ENCODE measurements at places on chromosomes 6 and 20.

DNA sequence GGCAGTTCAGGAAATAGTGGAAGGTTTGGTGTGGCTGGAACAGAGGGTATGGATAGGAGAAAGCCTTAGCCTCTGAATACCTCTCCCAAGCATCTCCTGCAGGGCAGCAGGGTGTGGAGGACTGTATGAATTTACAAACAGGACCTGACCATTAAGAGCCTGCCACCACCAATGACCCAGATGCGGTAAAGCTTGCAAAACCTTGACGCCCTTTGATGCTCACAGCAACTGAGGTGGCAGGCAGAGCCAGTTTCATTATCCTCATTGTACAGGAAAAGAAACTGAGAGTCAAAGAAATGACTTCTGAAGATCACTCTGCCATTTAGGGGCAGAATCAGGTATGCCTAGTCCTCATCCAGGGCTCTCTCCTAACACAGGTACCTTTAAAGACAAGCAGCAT lies 2.4 kb downstream of the HM13 start:
- DNase-seq = no peak

DNA sequence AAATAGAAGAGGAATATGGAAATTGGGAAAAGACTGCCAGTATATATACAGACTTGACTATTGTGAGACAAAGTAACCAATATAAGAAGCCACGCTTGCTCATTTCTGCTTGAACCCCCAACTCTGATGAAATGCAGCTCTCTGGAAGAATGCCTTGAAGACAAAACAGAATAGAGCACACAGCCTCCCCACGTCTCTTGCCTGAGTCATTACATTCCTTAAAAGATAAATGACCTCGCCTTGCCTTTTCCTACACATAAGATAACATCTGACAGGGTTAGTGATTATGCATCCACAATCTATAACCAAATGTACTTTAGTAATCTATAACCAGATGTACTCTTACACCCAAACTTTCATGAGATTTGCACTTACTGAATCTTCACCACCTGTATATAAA lies 141.1 kb upstream of the EEF1E1 start:
- DNase-seq = no peak

- no peak for DNase-seq
Measured at GRCh38 chr6:1137849-1138248, 174.0 kb upstream of the FOXQ1 start.

- DNase-seq = no peak
Measured at GRCh38 chr6:49868951-49869529, 2.7 kb upstream of the CRISP1 start.

DNA sequence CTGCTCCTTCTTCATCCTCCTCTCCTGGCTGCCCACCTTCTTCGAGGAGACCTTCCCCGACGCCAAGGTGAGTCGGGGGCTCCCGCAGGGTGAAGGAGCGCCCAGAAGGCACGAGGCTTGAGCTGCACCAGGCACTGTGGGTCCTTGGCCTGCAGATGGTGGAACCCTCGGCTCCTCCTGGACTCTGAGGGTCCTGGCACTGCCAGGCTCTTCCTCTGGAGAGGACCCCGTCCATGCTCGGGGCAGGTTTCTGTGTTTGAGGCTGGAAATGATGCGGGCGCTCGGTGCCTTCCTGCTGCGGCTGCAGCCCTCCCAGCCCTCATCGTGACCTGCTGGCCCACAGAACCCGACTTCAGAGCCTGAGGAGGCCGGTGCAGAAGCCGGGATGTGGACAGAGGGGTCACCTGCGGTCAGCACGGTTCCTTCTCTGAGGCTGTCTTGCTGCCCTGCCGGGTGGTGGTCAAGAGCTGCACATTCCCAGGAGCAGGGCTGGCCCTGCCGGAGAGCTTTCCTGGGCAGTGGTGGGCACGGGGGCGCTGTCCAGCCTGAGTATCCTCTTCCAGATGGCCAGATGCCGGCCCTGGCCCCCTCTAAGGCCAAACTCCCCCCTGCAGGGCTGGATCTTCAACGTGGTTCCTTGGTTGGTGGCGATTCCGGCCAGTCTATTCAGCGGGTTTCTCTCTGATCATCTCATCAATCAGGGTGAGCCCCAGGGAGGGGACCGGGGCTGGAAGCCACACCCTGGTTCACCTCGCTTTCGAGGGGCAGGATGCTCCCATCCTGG lies 11.3 kb downstream of the SLC17A9 start:
- DNase-seq = no peak

GRCh38 chr6:132187816-132188215 lies 213.5 kb downstream of the MOXD1 start:
- DNase-seq = no peak

- no peak for DNase-seq
Measured at GRCh38 chr6:63313111-63313510, 6.7 kb downstream of the LGSN start.

DNA sequence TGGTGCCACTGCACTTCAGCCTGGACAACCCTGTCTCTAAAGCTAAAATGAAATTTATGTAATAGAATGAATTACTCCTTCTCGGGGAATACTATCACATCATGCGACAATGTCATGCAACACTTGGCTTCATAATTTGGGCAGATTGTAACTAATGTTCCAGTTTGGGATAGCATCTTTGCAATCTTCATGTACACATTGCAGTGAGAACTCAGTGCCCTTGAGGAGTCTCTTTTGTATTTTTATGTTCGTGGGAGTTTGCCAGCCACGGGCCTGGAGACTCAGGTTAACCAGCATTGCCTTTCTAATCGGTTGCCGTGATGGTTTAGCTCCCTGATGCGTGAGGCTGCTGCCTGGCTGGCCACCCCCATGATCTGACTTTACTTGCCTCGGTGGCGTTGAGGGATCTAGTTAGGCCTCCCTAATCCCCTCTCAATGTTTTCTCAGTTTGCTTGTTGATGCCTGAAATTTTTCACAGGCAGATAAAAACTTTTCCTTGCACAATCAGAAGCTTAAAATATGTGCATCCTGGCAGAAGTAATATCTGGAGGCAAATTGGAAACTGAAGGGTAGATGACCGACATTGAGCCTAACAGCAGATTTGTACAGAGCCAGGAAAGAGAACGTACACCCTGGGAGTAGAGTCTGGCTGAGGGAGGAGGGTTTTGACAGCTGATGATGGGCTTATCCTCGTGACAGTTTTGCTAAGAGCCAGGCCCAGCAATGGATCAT lies 2.4 kb downstream of the GMPR start:
- no peak for DNase-seq

- DNase-seq = no peak
Measured at GRCh38 chr20:63072231-63072791, 65.5 kb upstream of the BHLHE23 start.

- no peak for DNase-seq
Measured at GRCh38 chr6:70834520-70834919, 122.3 kb downstream of the B3GAT2 start.

DNA sequence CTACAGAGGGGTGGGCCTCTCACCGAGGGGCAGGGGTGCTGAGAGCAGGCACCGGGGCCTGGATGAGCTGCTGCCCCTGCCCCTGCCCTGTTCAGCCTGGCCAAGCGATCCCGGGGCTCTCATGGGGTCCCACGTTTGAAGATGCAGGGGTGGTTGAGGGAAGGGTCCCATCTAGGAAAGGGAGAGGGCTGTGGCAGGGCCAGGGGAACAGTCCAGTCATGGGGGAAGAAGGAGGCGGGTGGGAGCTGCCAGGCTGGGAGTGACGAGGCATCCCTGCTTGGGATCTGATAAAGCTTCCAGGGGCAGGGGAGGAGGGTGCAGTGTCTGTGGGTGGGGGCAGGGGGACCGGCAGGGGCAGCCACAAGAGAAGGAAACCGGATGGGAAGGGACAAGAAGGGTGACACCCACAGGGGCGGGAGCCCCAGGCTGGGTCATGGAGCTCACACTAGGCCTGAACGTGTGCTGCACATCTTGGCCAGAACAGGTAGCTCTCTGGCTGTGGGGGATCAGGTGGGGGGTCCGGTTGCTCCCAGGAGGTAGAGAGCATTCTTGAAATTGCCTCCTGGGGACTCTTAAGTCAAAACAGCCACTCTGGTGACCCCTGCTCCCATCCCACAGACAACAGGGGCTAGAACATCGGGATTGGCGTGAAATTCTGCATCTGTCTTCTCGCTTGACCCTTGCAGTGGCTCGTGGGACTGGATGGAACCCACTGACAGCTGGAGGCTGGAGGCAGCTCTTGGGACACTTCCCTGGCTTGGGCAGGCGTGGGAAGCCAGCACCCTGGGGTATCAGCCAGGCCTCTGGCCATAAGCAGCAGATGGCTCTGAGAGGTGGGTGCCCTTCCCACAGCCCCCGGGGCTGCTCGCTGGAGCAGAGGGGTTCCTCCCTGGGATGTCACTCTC lies 58.0 kb upstream of the GATA5 start:
- no peak for DNase-seq

GRCh38 chr20:15440049-15440820 lies 1102.8 kb upstream of the FLRT3 start:
- no peak for DNase-seq

- DNase-seq = no peak
Measured at GRCh38 chr6:45377043-45377553, 636 bp downstream of the SUPT3H start.

GRCh38 chr6:17258749-17259148 lies 22.4 kb upstream of the RBM24 start:
- no peak for DNase-seq

DNA sequence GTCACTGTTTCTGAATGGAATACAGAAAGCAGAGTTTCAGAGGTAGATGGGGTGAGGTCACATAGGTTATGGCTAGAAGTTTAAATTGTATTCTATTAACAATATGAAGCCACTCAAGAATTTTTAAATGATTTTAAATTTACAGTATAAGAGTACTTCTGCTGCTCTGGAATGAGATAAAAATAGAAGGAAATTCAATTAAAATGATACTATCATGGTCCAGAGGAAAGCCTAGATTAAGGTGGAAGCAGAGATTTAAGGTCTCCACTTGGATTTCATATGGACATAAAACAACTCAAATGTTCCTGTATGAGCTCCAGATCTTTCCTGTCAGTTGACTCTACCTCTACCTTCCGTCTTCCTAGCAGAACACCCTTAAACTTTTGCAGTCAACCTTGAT lies 68.6 kb downstream of the REV3L start:
- DNase-seq = no peak

DNA sequence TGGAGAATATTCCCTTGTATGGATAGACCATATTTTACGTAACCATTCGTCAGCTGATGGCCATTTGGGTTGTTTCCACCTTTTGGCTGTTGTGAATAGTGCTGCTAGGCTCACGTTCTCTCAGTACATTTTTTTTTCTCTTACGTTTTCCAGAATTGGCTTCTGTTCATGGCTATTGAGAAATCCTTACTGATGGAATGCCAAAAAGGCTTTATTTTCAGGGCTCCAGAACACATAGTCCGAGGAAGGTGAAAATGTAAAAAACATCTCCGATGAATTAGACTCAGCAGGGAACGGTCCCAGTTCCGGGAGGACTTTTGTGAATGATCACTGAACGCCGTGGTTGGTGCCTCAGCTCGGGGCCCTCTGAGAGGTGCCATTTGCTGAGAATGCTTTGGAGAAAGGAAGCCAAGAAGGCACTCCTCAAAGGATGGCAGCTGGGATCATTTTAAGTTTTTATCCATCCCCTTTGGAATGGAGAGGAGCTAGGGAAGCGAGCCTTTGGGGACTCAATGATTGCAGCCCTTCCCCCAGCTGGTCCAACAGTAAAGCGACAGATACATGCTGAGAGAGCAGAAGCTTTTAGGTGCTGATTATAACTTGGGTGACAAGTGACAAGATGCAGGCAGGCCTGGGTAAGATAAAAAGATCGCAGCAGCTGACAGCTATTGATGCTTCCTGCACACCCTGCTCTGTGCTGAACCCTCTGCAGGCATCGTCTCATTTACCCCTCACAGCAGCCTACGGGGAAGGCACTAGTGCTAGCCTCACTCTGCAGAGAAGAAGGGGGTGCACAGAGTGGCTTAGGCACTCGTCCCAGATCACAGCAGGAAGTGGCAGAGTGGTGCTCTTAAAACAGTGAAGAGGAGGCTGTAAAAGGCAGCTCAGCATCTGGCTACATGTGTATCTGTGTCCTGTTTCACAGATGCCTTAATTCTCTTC lies 133.4 kb upstream of the KCNG1 start:
- no peak for DNase-seq

DNA sequence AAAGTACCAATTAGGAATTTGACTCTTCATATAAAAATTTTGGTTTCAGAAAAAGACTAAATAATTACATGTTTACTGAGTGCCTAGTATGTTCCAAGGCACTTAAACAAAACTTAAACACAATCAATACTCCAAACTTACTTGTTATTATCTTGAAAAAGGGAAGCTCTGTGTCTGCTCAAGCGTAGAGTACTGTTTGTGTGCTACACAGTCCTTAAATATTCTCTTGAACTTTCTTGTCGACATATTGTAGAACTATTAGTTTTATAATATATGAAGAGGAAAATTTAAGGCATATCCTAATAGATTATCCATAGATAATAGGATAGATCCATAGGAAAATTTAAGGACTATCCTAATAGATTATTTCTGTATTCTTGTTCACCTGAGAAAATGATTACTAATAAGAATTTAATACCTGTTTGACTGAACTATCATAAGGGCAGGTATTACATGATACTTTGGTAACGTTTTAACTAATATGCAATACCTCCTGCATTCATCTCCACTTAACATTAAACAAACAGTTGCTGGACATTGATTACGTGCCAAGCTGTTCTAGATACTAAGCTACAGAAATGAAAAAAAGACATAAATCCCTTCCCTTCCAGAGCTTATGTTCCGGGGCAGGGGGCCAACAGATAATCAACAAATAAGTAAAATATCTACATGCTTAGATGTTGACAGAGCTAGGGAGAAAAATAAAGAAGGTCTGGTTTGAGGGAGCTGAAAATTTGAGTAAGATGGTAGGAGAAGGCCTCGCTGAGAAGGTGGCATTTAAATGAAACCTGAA lies 115.2 kb upstream of the BCLAF1 start:
- no peak for DNase-seq

DNA sequence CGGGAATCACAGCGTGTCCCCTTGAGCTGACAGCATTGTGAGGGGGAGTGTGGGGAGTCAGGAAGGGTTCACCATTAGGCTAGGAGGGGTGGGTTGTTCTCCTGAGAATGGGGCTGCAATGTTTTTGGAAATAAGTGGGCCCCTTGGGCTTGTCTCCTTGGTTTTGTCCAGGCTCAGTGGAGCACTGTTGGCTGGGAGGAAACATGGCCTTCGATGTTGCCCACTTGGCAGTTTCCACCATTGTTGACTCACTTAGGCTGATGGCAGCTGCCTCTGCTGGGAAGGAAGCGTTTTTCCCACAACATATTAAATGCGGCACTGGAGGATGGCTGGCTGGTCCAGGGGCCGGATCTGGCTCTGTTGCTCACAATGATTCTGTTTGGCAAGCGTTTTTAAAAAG lies 512.1 kb downstream of the QKI start:
- DNase-seq = peak; percentile 43

GRCh38 chr20:46250772-46251171 lies 57.5 kb downstream of the CDH22 start:
- DNase-seq = no peak

DNA sequence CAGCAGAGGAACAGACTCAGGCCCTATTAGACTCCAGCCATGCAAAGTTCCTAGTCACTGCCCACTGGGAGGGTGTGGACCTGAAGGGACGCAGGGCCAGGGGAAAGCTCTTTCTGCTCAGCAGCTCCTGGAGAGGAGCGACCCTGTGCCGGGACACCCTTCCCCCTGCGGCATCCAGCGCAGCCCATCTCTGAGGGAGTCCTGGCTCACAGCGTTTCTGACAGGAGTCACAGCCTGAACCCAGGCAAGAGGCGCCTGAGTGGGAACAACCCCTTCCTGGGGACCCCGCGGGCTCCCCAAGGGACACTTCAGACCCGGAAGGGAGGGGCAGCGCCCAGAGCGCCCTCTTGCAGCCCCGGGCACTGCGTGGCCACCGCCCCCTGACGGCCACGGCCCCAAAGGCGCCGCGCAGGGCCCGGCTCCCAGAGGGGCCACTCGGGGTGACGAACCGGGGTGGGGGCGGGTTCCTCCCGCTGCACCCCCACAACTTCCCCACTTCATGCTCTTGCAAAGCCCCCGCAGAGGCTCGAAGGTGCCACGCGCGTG lies 862 bp downstream of the UCKL1 start:
- no peak for DNase-seq
